ENCODE measurements at places on chromosomes 6 and 20. TPM values are rescaled to one million over a fixed set of nuclear protein-coding genes. Genes with fewer than 3 reads are reported as not detected.

The CAPN11 gene
- 0.27 TPM for polyA plus RNA-seq

The MRPS18A gene
- 51.4 TPM for polyA plus RNA-seq

The KHDRBS2 gene
- polyA plus RNA-seq: 2.0 TPM

The TAF8 gene
- polyA plus RNA-seq: 28.1 TPM

The RSPO3 gene
- polyA plus RNA-seq: 5.9 TPM

The TREM2 gene
- polyA plus RNA-seq: 0.90 TPM

DNA sequence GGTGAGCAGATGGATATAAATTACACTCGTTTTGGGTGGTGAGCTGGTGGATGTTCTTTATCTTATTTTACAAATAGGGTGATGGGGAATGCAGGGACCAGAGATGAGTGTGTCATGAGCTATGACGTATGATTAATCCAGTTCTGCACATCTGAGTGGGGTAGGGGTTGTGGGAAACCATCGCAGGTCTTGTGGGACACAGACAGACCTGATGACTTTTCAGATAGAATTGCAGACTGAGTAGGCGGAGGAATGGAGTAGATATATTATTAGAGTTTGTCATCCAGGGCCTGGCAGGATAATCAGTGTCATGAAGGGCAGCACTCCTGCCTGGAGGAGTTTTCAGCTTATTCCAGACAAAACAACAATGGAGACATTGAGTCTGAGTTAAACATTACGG lies 12.9 kb upstream of the DSP start:
- DNase-seq: no peak

DNA sequence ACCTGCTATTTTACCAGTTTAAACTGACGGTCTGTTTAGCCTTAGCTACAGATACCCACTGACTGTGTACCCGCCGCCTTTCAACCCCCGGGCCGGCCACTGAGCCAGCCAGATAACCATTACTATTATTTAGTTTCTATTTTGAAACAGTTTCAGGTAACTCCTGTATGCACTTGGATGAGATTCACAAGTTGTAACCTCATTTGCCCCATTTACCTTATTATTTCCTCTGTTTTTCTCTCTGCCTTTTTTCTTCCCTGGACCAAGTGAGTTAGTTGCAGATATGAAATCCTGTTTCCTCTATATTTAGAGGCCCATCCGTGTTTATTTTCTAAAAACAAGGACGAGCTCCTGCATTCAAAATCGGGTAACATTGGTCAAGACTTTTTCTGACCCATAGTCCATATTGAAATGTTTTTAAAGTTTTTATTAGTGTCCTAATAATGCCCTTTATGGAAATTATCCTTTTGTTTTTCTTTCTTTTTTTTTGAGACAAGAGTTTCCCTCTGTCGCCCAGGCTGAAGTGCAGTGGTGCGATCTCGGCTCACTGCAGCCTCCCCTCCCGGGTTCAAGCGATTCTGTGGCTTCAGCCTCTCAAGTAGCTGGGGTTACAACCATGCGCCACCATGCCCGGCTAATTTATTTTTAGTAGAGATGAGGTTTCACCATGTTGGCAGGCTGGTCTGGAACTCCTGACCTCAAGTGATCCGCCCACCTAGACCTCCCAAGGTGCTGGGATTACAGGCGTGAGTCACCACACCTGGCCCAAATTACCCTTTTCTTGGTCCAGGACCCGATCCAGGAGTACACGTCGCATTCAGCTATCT lies 767 bp downstream of the AP5S1 start:
- no peak for DNase-seq

DNA sequence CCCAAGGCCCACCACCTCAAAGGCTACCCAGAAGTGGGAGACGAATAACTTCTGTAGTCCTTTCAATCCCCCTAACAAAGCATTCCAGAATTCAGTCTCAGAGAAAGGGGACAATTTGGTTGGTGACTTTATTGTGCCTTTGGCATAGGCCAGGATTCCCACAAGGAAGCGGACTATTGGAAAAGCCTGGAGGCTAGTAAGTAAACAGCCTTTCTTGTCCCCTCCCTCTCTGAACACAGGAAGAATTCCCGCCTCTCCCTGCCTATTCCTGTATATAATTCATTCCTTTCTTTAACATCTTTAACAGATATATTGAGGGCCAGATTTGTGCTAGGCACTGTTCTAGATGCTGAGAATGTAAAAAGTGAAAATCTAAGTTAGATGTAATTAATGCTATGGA lies 36.1 kb downstream of the RNF8 start:
- DNase-seq: no peak

DNA sequence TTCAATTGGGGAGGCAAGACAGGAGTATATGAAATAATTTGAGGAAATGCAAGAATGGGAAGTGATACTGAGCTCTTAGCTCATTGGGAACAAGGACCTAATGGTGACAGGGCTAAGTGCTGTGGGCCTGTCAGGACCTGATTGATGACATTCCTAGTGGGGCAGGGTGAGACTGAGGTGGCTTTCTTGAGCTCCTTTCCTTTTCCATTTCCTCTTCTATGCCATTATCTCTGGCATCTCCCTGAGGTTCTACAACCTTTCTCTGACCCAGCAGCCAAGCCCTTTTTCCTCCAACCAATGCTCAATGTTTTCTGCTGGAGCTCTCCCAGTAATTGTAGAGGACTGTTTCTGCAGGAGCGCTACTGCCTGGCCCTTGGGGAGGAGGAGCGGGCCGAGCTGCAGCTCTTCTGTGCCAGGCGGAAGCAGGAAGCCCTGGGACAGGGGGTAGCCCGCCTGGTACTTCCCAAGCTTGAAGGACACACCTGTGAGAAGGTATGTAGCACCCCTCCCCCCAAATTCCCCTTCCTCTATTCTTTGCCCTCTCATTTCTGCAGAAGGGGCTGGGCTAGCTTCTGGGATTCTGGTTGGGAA lies 2.8 kb upstream of the TOMM6 start:
- DNase-seq: no peak

DNA sequence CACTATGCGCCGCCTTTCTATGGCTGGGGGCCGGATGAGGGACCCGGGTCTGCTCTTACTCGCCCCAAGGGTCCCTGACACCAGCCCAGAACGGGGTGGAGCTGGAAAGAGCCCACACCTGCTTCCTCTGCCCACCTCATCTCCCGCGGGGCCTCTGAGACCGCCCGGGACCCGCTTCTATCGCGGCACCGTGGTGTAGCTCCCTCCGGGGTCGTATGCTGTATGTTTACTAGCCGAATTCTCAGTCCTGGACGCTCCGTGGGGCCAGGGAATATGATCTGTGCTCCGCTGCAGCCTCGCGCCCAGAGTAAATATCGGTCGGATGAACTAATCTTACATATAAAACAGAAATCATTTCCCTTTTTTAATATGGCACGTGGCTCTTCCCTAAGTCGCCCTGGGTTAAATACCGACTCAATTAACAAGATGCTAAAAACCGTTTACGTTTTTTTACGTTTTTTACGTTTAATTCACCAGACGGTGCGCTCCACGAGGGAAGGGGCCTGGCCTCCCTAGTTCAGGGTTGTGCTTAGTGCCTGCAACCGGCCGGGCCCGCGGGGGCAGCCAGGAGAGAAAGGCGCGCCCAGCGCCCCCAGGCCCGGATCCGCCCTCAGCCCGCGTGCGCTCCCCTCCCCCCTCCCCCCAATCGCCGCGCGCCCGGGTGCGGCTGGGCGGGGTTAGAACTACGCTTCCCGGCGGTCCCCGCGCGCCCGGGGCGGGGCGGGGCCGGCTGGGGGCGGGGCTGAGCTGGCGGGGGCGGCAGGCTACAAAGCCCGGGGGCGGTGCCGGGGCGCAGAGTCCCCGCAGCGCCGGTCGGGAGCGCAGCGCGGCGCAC lies at the start of gene RBM38:
Gene RBM38 (plus strand): TSS at position 793 of the 835 bp plus-strand sequence. CDS start 186 bp downstream, outside the sequence.
- DNase-seq: peak; percentile 69

GRCh38 chr6:12245763-12246718 lies 44.1 kb upstream of the EDN1 start:
- no peak for DNase-seq

Data from renal pelvis (tissue), 12 donors.